ENCODE measurements at places on chromosomes 7 and 10. TPM values are rescaled to one million over a fixed set of nuclear protein-coding genes. Genes with fewer than 3 reads are reported as not detected.

- DNase-seq = no peak
Observed at GRCh38 chr10:30155401-30155800, 96.0 kb upstream of the JCAD start.

The FRA10AC1 gene
- 20.3 TPM for total RNA-seq

- DNase-seq = no peak
Observed at GRCh38 chr7:5423306-5423975, at the start of gene TNRC18. TNRC18 (minus strand) TSS chr7:5423834; CDS start chr7:5421246, 2,588 bp downstream.

GRCh38 chr10:125006921-125007426, 65.1 kb downstream of the ZRANB1 start:
- DNase-seq = no peak

DNA sequence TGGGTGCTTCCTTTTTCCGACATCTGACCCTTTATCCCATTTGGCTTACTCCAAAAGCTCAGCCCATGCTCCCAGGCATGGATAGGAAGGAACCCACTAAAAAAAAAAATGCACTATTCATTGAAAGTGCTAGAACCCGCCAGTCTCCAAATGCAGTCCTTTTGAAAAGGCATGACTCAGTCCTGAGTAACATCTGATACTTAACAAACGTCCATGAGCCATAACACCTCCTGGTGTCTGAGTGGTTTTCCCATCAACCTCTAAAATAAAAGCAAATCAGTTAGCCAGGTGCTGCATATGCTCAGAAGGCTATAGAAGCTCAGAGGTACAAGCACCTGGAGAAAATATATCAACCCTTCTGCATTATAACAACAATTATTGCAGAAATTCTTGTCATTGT, 45.0 kb upstream of the CACUL1 start:
- no peak for DNase-seq

DNA sequence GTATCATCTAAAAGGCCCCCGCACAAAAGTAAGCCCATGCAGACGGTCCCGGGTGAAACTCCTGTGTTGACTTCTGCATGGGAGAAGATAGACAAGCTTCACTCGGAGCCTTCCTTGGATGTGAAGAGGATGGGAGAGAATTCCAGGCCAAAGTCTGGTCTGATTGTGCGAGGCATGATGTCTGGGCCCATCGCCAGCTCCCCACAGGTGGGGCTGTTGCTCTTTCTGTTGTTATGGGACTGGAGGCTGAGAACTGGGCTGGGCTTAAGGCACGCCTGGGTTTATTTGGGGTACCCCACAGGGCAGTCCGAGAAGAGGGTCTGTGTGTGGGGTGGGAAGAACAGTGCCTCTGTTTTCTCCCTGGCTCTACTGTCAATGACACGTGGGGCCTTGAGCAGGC, 14.6 kb downstream of the MINDY4 start:
- DNase-seq = no peak

DNA sequence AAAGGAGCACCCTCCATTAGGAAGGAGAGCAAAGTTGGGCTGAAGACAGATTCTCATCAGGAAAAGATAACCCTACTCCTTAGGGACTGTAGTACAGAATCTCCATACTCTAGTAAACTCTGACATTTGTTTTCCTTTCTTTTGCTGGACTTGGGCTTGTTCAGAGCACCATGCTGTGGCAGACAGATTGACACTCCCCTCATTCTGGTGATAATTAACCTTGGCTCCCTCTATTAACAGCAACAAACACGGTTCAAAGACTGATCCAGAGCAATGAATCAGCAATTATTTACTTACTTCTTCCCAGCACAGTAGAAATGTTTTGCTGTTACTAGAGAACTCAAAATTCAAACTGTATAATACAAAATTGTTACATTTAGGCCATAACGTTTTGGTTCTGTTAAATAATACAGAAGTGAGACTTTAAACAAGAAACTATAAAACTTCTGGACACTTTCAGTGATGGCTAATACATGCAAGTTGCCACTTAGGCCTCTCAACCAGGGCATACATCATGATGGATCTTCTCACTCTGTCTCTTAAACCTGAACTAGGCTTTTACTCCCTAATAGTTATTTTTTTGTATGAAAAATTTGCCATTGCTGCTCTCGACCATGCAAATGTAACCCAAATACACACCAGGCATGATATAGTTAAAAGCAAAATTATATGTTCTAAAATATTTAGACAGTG, 639.0 kb downstream of the IPMK start:
- DNase-seq = no peak

DNA sequence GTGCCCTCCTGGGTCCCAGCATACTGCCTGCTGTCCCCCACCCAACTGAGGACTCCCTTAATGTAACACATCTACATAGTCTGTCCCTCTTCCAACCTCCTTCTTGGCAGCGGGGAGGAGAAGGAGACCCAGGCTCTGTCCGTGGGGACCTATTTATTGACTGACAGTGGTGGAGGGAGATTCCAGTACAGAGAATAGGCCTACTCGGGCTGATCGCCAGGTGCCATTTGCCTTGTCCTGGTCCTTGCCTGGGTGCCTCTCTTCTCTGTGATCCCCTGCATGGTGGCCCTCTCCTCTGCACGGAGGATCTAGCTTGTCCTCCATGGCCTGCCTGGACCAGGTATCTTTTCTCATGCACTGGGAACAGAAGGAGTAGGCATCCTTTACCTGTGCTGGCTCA, 17.0 kb downstream of the GHRHR start:
- no peak for DNase-seq

DNA sequence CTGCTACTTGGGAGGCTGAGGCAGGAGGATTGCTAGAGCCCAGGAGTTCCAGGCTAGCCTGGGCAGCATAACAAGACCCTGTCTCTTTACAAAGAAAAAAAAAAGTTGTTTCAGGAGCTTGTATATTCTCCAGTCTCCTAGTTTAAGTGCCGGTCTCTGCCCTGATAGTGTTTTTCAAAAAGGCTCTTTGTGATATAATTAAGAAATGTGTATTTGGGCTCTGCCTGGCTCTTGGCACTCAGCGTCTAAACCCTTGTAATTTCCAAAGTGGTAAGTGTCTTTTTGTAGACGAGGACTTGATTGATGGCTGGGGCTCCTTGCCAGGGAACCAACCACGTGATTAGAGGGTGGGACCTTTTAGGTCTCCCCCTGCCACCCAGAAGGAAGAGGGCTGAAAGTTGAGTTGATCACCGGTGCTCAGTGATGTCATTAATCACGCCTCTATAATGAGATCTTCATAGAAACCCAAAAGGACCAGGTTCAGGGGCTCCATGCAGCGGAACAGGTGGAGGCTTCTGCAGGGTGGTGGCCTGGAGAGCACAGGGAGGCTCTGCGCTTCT, 4.4 kb downstream of the EIF3B start:
- DNase-seq = no peak

- no peak for DNase-seq
Observed at GRCh38 chr7:94350734-94351133, 44.0 kb upstream of the COL1A2 start.

DNA sequence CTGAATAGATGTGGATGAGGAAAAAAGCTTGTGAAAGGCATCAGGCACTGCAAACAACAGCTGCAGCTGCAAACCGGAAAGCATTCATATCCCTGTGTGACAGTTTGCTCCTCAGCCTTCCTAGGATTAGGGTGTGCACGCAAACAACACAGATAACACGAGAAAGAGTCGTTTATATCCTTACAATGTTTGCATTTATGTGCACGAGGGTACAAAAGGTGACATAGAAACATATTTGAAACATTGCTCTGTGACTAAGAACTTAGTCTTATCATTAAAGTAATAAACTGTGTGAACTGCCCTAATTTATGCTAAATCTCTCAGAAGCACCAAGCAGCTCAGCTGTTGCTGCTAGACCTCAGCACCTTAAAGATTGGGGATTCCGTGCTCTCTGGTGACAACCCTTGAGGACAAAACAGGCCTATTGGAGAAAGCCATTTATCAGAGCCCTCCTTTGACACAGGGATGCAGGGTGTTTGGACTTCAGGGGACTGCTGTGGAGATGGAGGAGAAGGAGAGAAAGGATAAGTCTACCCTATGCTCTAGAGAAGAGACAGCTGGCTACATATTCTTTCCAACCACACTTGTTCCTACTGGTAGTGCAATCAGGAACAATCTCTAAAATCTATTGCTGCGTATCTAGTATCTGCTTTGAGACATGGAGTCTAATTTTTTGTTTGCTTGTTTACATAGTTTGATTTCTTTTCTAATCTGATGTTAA, 176.2 kb downstream of the GNAT3 start:
- DNase-seq = no peak

The PODXL gene
- 32.3 TPM for total RNA-seq
